ENCODE measurements at places on chromosomes 2 and 18.

DNA sequence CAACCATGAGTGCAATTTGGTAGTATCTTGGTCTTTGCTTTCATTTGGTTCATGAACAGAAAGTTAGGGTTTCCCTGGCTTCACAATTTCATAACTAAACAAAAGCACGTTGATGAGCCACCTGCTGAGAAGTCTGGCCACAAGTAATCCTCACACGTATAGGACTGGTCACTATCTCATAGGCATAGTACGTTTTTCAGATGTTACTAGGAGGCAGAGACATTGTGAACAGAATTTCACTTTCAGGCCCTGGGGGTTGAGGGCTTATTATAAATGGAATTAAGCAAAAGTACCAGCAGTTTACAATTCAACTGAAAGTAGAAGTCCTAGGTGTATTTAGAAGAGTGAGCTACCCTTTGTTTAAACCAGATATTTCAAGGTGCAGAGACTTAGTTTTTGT is 277.1 kb downstream of the ALPK2 start:
- no peak overlapping the region for H3K4me3 ChIP-seq
- no peak for DNase-seq
- H3K36me3 ChIP-seq, result peaks cover 61% of the 10 kb centered on the region

DNA sequence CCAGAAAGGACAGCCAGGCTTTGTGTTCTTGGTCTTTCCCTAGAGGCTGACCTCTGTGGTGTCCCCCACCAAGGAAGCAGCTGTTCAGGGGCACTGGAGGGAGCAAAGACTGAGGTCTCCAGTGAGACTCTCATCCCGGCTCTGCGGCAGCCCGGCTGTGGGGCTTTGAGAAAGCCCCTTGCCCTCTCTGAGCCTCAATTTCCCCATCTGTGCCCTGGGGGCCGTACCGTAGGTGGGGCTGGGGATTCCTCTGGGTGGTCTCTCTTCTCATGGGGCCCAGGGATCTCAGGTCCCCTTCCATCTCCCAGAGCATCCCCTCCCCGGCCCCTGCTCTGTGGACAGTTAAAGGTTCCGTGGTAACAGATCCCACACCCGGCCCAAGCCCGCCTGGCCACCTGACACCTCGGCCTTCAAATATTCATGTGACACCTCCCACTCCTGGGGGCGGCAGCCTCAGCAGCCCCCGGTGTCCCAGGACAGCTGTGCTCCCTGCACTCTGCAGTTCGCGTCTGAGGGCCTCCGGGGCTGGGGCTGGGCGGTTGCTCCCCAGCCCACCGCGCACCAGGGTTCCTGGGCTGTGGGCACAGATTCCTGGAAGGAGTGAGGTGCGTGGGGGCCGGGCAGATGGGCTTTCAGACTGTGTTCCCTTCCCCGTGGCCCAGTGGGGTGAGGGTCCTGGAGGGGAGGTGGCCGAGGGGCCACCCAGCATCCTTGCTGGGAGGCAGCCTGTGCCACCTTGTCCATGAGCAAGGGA is 15.1 kb upstream of the KLHL30 start:
- no peaks in the 10 kb centered on the region for H3K36me3 ChIP-seq
- no peak overlapping the region for H3K4me3 ChIP-seq
- H3K4me1 ChIP-seq, result peaks cover 8% of the 10 kb centered on the region
- H3K27me3 ChIP-seq, result peaks cover 20% of the 10 kb centered on the region
- DNase-seq, result no peak
- H3K27ac ChIP-seq, result no peak overlapping the region

GRCh38 chr2:46002507-46002883 is 294.7 kb upstream of the EPAS1 start:
- H3K27ac ChIP-seq, result no peak overlapping the region
- H3K36me3 ChIP-seq, result no peaks in the 10 kb centered on the region

DNA sequence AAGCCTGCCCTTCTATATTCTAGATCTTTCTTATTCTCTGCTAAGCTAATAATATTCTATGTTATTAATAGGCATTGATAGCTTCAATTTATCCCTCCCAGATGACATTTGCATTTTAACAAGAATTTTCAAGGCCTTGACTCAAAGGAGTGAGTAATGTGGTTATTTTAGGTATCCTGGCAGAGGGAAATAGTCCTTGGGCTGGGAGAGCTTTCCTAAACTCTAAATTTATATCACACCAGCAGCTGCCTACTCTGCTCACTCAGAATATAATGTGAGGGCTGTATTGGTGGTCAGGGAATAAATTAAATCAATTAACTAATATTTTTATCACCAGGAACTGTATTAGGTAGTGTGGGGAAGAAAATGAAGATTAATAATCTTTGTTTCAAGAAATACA is 74.8 kb upstream of the ADAM23 start:
- H3K4me1 ChIP-seq, result no peaks in the 10 kb centered on the region
- H3K36me3 ChIP-seq, result no peaks in the 10 kb centered on the region
- peaks cover 7% of the 10 kb centered on the region for H3K27me3 ChIP-seq
- no peak for DNase-seq

GRCh38 chr18:74155276-74155675 is 7.0 kb downstream of the TIMM21 start:
- peaks cover 3% of the 10 kb centered on the region for H3K27me3 ChIP-seq
- H3K4me1 ChIP-seq, result peaks cover 36% of the 10 kb centered on the region
- H3K27ac ChIP-seq, result peak overlapping the region; percentile 81

Data from nephron progenitor cell (in vitro differentiated cells).